ENCODE measurements at places on chromosomes 1 and 21.

GRCh38 chr1:230570724-230571360, 71.4 kb upstream of the COG2 start:
- DNase-seq: no peak

GRCh38 chr1:55192093-55192492, 23.1 kb downstream of the USP24 start:
- no peak for DNase-seq

DNA sequence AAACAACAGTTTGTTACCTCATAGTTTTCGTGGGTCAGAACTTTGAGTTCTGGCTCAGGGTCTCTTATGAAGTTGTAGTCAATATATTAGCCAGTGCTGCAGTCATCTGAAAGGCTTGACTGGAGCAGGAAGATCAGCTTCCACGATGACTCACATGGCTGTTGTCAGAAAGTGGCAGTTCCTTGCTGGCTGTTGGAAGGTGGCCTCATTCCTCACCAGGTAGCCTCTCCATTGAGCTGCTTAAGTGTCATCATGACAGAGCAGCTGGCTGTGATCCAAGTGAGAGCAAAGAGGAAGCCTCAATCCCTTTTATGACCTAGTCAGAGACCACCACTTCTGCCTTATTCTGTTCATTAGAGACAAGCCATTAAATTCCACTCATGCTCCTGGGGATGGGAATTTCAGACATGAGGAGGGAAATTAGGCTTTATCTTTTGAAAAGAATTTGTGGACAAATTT, 5.6 kb downstream of the OSBPL9 start:
- DNase-seq: no peak

DNA sequence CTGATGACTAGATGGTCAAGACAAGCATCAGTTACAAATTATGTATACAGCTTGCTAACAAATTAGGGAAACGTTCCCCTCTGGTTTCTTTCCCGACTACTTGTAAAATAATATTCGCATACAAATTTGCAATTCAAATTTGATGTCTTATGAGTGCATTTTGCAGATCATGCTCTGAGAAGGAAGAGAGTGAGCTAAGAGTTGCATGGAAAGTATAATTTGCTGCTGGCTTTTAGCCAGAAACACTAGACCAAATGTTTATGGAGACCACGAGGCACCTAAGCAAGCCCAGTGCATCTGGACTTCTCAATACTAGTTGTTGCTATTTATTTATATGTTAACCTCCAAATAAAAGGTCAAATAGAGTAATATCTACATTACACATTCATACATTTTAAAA, 216.0 kb downstream of the SMYD3 start:
- no peak for DNase-seq

DNA sequence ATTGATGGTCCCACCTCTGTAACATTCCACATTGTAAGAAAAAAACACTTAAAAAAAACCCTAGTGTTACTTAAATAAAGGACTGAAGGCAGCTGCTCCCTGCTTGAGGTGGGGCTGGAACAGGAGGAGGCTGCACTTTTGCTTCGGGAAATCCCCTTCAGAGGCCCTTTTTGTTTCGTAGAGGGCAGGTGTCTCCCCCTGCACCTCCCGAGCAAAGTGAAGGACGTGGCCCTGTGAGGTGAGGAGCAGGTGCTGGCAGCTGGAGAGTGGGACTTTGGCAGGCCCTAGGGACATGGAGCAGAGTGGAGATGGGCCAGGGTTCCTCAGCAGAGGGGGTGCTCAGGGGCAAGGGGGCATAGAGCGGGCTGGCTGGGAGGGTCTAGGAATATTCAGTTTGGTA, 33.4 kb upstream of the WNT4 start:
- no peak for DNase-seq
